Heart right ventricle (tissue), 16 donors: ENCODE measurements at places on chromosomes 5 and 9. TPM values are rescaled to one million over a fixed set of nuclear protein-coding genes. Genes with fewer than 3 reads are reported as not detected.

- DNase-seq = no peak
Measured at GRCh38 chr5:67677422-67677970, 480.9 kb upstream of the CD180 start.

- no peak for DNase-seq
Measured at GRCh38 chr5:9543311-9543920, 2.5 kb downstream of the SEMA5A start.

PLGRKT gene
- 45.9 TPM for total RNA-seq

TMEM171 gene
- not detected for total RNA-seq

NDUFS4 gene
- 162 TPM for total RNA-seq

PCDHA9 gene
- total RNA-seq = not detected
